ENCODE measurements at places on chromosomes 1 and 21.

- no peak for DNase-seq
Observed at GRCh38 chr21:43333298-43334062, 93.5 kb downstream of the SIK1 start.

- DNase-seq = no peak
Observed at GRCh38 chr1:101137144-101138126, 99.4 kb upstream of the S1PR1 start.

GRCh38 chr1:210302501-210302900 is 26.2 kb upstream of the HHAT start:
- DNase-seq = no peak

- DNase-seq = no peak
Observed at GRCh38 chr1:43683560-43683959, 23.8 kb upstream of the ST3GAL3 start.

GRCh38 chr21:46193829-46194373 is 9.6 kb upstream of the SPATC1L start:
- no peak for DNase-seq

DNA sequence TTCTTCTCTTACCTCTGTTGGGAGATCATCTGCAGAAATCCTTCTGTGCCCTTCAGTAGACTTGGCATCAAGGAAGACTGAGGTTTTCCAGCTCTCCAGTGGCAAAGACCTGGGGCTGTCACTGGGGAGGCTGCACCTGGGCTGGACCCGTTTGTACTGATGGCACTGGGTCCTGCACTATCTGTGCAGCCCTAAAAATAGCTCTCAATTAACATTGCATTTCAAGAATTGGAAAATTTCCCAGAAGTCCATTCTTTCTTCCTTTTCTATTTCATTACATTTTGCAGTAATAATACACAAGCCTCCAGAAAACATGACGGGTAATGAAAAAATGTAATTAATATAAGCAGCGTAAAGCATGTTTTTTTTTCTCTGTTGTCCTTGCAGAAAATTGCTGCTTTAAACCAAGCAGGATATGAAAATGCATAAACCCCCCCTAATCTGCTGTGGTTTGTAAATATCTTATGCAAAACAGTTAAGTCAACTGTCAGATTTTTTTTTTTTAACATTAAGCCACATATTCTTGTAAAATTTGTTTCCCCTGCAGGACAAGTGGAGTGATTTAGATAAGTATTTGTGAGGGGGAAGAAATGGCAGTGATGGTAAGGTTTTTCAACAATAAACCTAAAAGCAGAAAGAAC is 64.9 kb downstream of the LMO4 start:
- no peak for DNase-seq

All from stimulated activated CD8-positive, alpha-beta memory T cell treated with anti-CD3 and anti-CD28 coated beads, Interleukin-7, amount 100 ng/mL, for 1 hour (primary cell).